ENCODE measurements at places on chromosomes 4 and X.

DNA sequence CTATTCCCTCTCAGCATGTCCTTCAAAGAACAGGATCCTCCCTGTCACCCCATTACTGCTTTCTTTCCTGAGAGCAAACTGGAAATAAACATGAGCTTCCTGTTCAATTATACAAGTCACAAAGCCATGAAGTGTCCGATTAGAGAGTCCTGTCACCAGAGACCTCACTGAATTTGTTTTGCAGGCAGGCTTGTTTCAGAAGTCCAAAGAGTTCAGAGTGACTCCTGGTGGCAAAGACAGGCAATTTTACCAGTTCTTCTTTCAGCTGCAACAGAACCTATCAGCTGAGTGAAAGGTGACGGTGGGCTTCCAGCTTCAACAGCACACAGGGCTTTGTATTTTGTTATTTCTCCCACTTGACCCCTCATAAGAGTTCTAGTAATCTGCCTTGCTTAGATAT lies 6.4 kb downstream of the ELK1 start:
- no peak for DNase-seq

- no peak for DNase-seq
Measured at GRCh38 chr4:24856586-24856985, 56.3 kb downstream of the CCDC149 start.

DNA sequence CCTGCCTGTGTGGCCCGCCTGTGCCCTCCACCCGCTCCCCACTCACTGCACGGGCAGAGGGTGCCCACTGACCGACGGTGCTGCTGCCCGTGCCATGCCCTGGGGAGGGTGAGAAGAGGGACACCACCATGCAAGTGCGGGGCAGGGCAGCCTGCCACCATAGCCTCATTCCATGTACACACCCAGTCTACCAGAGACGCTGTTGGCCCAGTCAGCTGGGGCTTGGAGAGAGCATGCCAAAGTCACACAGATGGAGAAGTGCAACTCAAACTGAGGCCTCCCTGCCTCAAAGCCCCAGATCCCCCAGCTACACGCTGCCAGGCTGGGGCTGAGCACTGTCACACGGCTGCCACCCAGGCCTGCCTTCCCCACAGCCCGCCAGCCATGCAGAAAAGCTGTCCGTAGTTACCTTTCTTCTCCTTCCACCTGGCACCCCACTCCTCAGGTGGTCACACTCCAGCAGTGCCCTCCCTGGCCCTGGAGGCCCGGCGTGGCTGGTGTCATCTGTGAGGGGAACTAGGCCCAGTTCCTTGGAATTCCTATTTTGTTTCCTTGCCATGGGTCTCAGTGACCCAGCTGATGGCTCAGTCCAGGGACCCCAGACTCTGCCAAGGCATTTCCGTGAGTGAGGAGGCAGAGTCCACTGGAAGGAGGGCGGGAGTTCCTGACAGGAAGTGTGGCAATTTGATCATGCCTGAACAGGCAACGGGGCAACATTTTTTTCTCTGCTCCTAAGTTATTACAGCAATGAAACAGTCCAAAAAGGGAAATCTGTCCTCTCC lies at the start of gene SLC2A9:
Gene SLC2A9 (minus strand): TSS at position 627 of the 782 bp plus-strand sequence. CDS start 68 bp downstream, at position 559.
- no peak for DNase-seq

- DNase-seq = no peak
Measured at GRCh38 chr4:72031868-72032608, at the start of gene NPFFR2. Gene NPFFR2 (plus strand): TSS chr4:72032000. CDS start chr4:72128592, 96,592 bp downstream.

GRCh38 chr4:81694176-81694913 lies 222.6 kb upstream of the RASGEF1B start:
- no peak for DNase-seq

GRCh38 chrX:55389376-55389775 lies 62.6 kb upstream of the MAGEH1 start:
- no peak for DNase-seq

- no peak for DNase-seq
Measured at GRCh38 chr4:141455651-141456050, 180.7 kb upstream of the IL15 start.
